ENCODE measurements at places on chromosomes 2 and 18.

DNA sequence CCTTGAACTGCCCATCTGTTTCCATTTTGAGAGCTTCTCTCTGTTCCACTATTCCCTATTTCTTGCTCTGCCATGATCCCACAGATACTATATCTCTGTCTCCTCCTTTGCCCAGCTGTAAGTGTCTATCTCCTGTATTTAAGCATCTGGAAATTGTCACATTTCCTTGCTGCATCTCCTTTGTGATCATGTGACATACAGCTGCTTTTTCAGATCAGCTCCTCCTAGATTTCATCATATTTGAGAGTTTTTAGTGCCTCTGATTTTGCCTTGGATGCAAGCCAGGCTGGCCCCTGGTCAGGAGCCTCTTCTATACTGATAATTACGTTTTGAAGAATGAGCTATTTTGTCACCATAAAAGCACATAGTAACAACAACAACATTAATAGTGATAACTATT lies 131.7 kb upstream of the TNP1 start:
- no peak for DNase-seq

GRCh38 chr18:57231864-57232263 lies 85.0 kb downstream of the BOD1L2 start:
- no peak for DNase-seq

GRCh38 chr2:158153270-158154015 lies 51.8 kb downstream of the UPP2 start:
- no peak for DNase-seq

GRCh38 chr18:57621246-57621604 lies 411 bp downstream of the NARS1 start:
- DNase-seq, result no peak

DNA sequence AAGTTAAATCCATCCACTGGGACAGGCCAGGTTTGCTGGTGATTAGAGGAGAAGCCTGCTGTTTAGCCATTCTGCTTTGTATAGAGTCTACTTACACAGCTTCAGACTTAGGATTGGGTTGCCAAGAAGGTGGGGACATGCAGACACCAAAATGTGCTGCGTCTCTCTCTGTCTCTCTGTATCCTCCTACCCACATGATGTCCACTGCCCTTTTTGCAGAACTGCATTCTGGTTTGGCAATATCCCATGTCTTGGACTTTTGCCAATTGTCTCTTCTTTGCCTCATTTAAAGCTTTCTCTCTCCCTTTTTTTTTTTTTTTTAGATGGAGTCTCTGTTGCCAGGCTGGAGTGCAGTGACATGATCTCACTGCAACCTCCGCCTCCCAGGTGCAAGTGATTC lies 261.1 kb upstream of the FN1 start:
- no peak for DNase-seq

DNA sequence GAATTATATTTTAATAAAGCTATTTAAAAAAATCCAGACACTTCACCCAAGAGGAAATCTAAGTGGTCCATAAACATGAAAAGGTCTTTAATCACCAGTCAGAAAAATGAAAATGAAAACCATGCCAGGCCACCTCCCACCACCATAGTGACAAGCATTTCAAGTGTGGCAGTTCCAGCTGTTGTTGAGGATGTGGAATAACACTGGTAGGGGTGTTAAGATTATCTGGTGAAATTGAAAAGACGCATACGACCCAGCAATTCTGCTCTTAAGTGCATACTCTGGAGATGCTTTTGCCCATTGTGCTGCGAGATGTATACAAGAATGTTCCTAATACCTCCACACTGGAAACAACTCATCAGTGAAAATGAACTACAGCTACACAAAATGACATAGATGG lies 82.2 kb downstream of the MSH2 start:
- DNase-seq, result no peak

DNA sequence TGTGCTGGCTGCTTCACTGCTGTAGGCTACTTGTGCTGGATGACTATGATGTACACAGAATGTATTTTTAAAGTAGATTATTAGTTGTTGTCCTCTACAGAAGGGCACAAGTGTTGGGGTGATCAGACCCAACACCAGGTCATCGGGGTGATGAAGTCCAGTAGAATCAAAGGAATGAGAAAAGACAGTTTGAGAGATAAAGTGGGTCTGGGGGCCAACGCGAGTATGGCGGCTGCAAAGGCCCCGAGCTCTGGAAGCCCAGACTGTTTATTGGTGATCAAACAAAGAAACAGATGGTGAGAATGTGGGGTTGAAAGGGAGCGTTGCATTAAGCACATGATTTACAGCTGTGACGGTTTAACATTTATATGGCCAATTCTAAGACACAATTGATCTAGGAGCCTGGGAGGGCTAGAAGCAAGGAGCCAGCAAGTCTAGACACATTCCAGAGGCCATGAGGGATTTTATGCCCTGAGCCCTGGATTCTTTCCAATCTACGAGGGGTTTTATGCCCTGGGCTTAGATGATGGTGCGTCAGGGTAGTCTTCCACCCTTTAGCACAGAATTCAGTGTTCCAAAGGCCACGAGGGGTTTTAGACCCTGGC lies 153.5 kb downstream of the AGPS start:
- DNase-seq, result no peak

DNA sequence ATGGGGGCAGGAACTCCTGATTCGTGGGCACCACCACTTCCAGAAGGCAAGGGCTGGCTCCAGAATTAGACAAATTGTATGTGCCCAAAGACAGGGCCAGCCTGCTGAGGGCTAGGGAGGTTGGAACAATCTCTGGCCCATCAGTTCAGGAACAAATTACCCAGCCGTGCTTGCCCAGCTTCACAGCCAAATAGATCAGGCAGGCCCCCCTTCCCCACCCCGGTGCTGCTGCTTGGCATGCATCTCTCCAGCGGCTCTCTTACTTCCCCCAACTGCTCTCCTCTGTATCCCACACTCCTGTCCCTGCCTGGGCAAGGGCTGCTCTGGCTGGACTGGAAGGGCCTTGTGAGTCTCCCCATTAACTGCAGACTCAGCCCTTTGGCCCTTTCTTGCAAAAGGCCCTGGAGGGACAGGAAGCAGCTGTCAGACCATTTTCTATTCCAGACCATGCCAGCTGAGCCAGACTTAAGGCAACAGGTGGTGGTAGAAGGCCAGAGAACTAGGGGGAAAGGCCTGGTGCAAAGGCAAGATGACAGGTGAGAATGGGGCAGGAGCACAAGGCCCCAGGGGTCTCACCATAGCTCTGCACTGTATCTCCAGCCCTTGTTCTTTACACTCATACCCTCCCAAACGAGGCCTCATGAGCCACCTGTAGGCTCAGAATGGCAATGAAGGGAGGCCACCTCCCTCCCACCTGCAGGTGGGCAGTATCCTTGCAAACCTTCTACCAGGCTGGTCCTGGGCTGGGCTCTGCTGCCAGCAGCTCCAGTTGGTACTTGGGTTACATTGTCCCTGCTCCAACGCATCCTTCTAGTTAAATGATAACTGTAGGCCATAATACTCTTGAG lies 30.7 kb upstream of the ACAA2 start:
- no peak for DNase-seq

- peak; percentile 75 for DNase-seq
Observed at GRCh38 chr2:236180831-236181453, 12.8 kb upstream of the GBX2 start.

- no peak for DNase-seq
Observed at GRCh38 chr2:177806025-177806424, 266.6 kb downstream of the PDE11A start.

GRCh38 chr2:208222351-208222750 lies 32.5 kb downstream of the IDH1 start:
- DNase-seq, result peak; percentile 7

DNA sequence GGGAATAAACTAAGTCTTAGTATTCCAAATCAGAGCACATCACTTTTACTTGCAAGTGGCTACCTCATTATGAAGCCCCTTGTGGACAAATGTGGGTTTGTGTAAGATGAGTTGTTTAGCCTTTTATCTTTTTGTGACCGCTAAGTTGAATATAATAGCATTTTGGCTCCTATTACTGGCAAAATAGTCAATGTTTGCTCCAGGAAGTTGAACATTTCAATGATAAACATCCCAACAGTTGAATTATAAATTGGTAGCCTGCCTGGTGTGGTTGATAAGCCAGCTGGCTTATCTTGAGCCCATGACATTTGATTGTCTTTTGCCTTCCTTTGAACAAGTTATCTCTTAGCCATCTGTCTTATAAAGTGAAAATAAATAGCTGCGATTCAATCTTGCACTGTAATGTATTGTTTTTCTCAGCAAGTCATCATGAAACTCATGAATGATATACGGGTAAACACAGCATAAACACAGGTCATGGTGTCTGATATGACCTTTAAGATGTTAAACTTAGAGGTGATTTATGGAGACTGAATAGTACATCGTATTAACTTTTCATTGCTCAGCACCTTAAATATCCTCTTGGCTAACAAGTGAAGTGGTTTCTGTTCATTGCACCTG lies 338.4 kb downstream of the SOCS6 start:
- no peak for DNase-seq

DNA sequence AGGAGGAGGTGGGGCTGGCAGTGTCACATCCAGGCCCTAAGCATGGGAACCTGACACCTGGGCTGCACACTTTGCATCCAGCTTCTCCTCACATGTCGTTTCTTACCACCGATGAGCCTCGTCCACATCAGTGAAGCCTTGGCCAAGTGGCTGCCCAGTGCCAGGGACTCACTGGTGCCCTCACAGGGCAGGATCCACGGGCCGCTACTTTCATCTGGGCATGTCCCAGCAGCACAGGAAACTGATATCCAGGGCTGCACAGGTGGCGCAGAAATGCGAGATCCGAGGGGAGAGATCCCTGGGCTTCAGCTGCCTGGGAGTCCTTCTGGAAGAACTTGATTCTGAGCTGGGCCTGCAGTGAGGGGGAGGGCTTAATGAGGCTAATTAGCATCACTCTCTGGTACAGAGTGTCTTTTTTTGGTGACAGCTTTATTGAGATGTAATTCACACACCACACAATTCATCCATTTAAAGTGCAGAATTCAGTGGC lies 291.6 kb upstream of the HDAC4 start:
- DNase-seq, result no peak
